ENCODE measurements at places on chromosomes 11 and 22. TPM values are rescaled to one million over a fixed set of nuclear protein-coding genes. Genes with fewer than 3 reads are reported as not detected.

DNA sequence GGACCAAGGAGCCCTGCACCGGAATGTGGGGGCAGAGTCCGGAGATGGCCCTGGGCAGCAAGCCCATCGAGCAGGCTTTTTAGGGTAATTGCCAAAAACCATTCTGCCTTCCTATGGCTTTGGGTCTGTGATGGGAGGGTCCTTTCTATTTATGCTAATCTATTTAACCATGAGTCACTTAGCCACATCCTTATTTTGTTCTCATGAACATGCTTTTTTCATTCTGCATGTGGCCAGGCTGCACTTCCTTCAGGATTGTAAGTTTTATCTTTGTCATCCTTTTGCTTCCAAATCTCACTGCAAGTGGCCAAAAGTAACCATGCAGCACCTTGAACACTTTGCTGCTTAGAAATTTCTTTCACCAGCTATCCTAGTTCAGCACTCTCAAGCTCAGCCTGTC lies 88.3 kb downstream of the EFCAB6 start:
- peak; percentile 34 for DNase-seq

DNA sequence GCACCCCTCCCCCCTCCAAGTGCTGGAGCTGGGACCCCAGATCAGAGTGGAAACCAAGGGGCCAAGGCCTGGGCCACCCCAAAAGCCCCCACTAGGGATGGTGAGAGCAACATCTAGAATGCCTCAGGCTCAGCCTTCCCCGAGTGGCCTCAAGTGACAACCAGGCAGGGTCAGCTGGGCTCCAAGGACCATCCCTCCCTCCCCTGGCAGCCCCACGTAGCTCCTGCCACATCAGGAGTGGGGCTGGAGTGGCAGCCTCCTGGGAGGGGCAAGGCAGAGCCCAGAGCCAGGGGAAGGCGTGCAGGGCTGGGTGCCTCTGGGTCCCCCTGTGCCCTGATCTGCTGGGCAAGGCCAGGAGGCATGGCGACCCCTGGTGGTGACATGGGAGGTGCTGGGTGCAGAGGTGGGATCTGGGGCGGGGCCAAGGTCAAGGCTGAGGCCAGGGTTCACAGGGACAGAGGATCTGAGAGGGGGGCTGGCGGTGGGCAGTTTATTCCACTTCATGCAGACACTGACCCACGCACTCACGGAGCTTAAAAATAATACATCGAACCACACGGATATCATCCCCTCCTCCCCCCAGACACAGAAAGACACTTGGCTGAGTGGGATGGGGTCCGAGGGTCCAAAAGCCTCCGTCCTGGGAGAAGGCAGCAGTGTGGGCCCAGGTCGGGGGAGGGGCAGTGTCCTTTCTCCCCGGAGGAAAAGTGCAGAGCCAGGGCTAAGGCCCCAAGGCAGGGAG lies 15.8 kb upstream of the EHD1 start:
- no peak for DNase-seq

GRCh38 chr11:74734559-74734925 lies 3.3 kb upstream of the CHRDL2 start:
- no peak for DNase-seq

The DDTL gene
- total RNA-seq = 0.75 TPM

GRCh38 chr11:74437441-74438042 lies 29.8 kb downstream of the KCNE3 start:
- DNase-seq = peak; percentile 27

GRCh38 chr11:44771841-44772240 lies 45.1 kb downstream of the TSPAN18 start:
- no peak for DNase-seq

The BLID gene
- total RNA-seq = 1.2 TPM

The TMEM126A gene
- total RNA-seq = 47.2 TPM

DNA sequence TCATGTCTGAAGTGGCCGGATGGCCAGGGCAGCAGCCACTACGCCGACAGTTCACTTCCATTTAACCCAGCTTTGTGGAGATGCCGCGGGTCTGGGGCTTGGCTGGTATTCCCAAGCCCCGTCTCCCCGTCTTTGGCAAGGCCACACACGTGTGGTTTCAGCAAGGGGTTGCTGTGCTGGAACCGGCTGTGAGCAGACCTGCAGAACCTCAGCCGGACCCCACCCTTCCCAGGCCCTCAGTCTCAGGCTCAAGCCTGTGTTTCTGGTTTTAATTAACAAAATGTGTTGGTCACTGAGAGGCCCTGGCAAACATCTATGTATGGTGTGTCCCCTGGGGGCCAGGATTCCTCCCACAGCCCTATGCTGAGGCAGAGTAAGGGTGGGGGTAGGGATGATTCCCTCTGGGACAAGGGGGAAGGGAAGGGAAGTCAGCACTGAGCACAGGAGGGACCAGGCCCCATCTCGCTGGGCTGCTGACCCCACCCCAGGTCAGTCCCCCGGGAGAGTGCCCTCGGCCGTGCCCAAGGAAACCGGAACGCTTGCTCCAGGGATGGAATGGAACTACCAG lies 9.3 kb downstream of the OSBPL5 start:
- DNase-seq = no peak

GRCh38 chr11:20926799-20927540 lies 257.6 kb downstream of the NELL1 start:
- DNase-seq = no peak

GRCh38 chr22:39091126-39092081 lies 5.6 kb upstream of the APOBEC3H start:
- no peak for DNase-seq

The TBC1D22A gene
- 24.2 TPM for total RNA-seq

GRCh38 chr11:86918973-86919372 lies 36.2 kb downstream of the FZD4 start:
- peak; percentile 76 for DNase-seq

DNA sequence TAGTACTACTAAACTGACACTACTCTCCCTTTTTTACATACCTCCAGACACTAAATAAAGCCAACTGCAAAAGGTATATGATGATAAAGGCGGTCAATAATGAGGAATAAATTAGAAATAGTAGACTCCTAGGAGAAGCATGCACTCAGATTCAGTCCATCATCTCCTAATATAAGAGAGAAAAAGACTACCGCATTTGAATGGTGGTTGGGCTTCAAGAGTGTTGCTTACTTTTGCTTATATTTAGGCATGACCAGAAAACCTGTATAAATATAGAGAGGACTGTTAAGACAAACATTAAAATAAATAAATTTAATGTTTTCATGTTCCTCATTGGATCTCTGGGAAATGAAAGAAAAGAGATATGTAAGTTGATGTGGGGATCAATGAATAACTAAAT lies 1137.0 kb downstream of the FAM181B start:
- DNase-seq = no peak

GRCh38 chr22:42889304-42889703 lies 32.2 kb upstream of the ARFGAP3 start:
- DNase-seq = no peak

DNA sequence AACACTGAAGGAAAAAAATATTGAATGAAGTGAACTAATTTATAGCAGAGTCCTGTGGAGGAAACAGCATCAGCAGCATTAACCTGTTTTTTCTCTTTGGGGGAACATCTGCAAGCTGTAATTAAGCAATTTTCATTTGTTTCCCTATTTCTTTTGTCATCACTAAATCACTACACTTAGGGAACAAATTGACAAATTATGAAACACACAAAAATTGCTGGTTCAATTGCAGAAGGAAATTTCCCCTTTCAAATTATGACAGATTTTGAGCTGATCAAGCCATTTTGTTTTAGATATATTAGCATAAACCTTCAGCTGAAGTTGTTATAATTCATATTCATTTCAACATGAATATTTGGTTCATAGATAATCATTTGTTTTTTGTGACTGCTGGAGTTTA lies 22.2 kb upstream of the RAG2 start:
- DNase-seq = no peak

The OR5B12 gene
- total RNA-seq = not detected

The RNH1 gene
- 117 TPM for total RNA-seq

The CCDC73 gene
- total RNA-seq = not detected

- DNase-seq = no peak
These were observed 2.4 kb upstream of the RASL10A start for GRCh38 chr22:29317827-29318454.

Measured in astrocyte (in vitro differentiated cells and primary cell).